Panc1 (cell line): ENCODE measurements at places on chromosomes 3 and 15. TPM values are rescaled to one million over a fixed set of nuclear protein-coding genes. Genes with fewer than 3 reads are reported as not detected.

Gene SNX22
- 2.3 TPM for total RNA-seq

Gene NBEAL2
- total RNA-seq = 38.8 TPM

Gene LYZL4
- total RNA-seq = not detected

Gene CSPG5
- total RNA-seq = 3.2 TPM

Gene CDHR4
- not detected for total RNA-seq

Gene NANOGP8
- total RNA-seq = not detected

Gene C3orf49
- not detected for total RNA-seq

Gene GPR62
- total RNA-seq = not detected

Gene GOLGA8B
- 161 TPM for total RNA-seq

Gene TICRR
- total RNA-seq = 20.5 TPM

Gene EHD4
- 43.2 TPM for total RNA-seq

Gene TBC1D23
- total RNA-seq = 39.4 TPM

Gene ATP13A4
- not detected for total RNA-seq

Gene CACNA2D2
- 0.59 TPM for total RNA-seq

Gene GMPPB
- total RNA-seq = 28.4 TPM

Gene SLC7A14
- not detected for total RNA-seq

Gene USP19
- total RNA-seq = 60.6 TPM

Gene HESX1
- total RNA-seq = 1.1 TPM

Gene CFAP161
- 2.7 TPM for total RNA-seq

Gene GNAT1
- not detected for total RNA-seq

Gene MGLL
- 2.1 TPM for total RNA-seq

Gene DNAJA4
- total RNA-seq = 11.1 TPM

Gene HIGD2B
- total RNA-seq = 0.21 TPM

Gene CPNE9
- 0.13 TPM for total RNA-seq

Gene TERC
- total RNA-seq = 6.0 TPM

Gene ZNF660
- not detected for total RNA-seq

Gene SENP8
- total RNA-seq = 2.9 TPM

Gene FAM43A
- total RNA-seq = 51.4 TPM

Gene LSAMP
- total RNA-seq = 3.1 TPM

Gene GXYLT2
- 6.1 TPM for total RNA-seq

Gene GRIP2
- 6.5 TPM for total RNA-seq

Gene MUC20
- not detected for total RNA-seq

Gene GOLGA6D
- not detected for total RNA-seq

Gene CTSH
- total RNA-seq = 178 TPM

Gene STARD9
- total RNA-seq = 13.4 TPM

Gene RHOV
- total RNA-seq = 4.2 TPM

Gene TMEM207
- total RNA-seq = not detected

Gene RASSF1
- total RNA-seq = 17.4 TPM

Gene MUSTN1
- total RNA-seq = 0.49 TPM

Gene CHAC1
- 15.5 TPM for total RNA-seq

Gene TM6SF1
- 0.69 TPM for total RNA-seq

Gene EPHB1
- 0.46 TPM for total RNA-seq

Gene RLBP1
- not detected for total RNA-seq
